CD4-positive, alpha-beta T cell treated with Interleukin-15 for 1 hour (primary cell): ENCODE measurements at places on chromosomes 2 and 18.

DNA sequence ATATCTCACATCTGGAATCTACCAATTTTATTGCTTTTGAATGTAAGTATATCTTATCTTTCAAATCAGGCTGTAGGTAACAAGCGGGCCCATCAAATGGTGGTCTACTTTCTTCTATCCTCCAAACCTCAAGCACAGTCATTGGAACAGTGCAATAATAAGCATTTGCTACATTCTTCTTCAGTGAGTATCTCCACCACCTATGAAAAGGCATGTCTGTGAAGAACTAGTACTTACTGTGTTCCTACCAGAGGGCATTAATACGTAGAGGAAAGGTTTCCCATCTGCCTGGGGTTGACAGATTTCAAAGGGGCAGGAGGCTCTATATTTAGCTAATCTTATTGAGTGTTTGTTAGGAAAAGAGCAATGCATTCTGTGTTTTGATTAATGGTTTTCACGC, 411.1 kb downstream of the NCKAP5 start:
- no peak for DNase-seq

DNA sequence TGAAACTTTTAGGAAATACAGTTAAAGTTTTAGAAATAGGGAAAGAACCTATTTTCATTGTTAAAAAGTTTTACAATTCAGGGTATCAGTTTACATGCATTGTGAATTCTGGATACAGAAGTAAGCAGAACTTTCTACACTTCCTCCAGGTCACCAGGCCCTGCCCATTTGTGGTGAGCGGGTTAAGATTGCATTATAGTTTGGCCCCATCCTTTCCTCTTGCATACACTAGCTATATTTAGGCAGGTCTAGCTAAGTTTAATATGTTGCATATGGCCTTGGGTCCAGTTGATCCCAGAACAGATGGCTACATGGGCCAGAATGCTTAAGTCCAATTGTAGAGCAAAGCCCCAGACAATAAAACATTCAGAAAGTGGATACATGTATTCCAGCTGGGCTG, 4.8 kb downstream of the VWA3B start:
- peak; percentile 42 for DNase-seq

DNA sequence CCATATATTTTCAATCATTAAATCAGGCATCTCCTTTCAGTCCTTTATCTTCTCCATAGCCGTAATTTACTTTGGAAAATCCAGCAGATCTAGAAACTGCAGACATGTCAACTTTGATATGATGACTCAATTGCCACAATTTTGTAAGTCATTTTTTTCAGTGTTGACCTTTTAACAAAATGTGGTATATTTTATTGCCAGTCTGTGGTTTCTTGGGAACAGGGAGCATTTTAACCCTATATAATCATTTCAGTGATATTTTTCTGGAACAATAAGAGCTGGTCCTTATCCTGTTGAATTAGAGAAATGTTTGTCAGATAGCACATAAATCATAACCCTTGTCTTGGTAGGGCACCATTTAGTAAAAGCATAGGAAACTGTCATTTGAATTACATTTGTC, 90.9 kb upstream of the UBXN4 start:
- no peak for DNase-seq

DNA sequence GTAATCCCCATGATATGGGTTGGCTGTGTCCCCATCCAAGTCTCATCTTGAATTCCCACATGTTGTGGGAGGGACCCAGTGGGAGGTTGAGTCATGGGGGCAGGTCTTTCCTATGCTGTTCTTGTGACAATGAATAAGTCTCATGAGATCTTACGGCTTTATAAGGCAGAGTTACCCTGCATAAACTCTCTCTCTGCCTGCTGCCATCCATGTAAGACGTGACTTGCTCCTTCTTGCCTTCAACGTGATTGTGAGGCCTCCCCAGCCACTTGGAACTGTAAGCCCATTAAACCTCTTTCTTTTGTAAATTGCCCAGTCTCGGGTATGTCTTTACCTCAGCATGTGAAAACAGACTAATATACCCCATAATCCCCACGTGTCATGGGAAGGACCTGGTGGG, 61.9 kb upstream of the LDAH start:
- no peak for DNase-seq

DNA sequence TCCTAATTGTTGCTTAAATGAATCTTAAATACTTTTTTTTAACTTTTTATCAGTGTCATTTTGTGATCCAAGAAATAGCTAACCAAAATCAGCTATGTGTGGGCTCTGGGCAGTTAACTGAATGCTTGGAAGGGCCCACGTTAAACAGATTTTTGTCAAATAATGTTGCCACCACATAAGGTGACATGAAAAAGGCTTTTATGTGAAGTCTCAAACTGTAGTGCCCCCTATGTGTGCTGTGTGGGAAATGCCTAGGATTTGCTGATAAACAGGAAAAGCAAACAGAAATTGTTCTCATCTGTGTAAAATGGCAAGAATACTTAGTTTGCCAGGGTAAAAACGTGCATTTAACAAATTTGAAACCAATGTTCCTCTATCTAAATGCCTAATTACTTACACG, 242.2 kb downstream of the ZNF516 start:
- DNase-seq, result no peak

- peak; percentile 59 for DNase-seq
Measured at GRCh38 chr2:172465417-172466334, 38.3 kb downstream of the ITGA6 start.

- no peak for DNase-seq
Measured at GRCh38 chr2:10009811-10010781, 33.3 kb upstream of the KLF11 start.

DNA sequence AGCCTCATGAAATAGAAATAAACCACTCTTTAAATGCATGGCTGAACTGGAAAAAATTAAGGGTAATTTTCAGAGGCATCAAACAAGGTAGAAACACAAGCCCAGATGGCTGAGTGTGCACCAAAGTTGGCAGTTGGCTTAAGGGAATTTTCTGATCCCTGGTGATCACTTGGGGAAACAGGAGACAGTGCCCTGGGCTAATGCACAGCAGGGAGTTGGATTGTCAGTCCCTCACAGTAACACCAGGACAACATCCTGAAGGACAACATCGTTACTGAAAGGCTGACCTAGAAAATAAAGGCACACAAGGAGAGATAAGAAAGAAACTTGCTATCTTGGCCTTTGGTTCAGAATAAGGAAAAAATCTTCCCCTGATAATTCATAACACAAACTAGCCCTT, 417.0 kb downstream of the SLC4A3 start:
- DNase-seq, result no peak

DNA sequence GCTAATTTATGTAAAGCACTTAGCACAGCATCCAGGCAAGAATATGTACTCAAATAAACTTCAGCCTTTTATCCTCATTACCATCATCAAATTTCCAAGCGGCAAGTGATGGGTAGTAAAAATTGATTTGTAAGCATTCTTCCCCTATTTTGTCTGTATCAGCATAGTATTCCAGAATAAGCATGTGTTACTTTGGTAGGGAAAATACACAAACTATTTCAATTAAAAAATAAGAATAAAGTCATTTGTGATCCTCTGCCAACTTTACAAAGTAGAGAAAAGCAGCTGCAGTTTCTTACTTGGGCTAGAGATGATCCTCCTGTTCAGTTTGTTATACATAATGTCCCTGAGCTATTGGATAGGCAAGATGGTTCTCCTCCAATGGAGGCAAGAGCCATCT, 493.2 kb downstream of the ZEB2 start:
- DNase-seq, result no peak

DNA sequence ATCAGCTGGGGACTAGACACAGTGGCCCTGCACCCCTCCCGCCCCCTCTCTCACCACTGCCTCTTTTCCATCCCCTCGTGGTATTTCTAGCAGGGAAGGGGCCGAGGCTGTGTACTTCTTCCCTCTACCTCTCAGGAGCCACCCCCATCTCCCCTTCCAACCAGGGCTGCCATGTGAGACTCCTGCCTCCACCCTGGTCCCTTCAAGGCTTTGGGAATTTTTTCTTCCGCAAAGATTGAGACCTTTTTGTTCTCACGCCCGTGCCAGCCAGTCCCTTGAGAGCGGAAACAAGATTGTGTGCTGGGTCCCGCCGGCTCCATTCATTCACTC, 39.1 kb downstream of the LPIN1 start:
- DNase-seq, result no peak

DNA sequence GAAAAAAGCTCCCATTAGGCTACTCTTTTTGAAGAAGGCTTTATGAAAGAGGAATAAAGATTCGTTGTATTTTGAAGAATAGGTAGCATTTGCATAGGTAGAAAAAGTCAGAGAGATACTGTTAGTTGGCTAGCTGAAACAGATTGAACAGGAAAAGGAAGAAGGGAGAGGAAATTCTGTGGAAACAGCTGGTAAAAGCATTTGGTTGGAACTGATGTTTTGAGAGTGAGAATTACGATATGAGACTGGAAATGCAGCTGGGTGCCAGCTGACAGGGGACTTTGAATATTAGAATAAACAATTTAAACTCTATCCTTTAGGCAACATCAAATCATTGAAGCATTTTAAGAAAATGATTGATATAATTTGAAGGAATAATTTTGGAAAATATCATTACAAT, 96.7 kb upstream of the CNTNAP5 start:
- no peak for DNase-seq

- DNase-seq, result no peak
Measured at GRCh38 chr2:105768961-105769452, 24.3 kb downstream of the NCK2 start.

DNA sequence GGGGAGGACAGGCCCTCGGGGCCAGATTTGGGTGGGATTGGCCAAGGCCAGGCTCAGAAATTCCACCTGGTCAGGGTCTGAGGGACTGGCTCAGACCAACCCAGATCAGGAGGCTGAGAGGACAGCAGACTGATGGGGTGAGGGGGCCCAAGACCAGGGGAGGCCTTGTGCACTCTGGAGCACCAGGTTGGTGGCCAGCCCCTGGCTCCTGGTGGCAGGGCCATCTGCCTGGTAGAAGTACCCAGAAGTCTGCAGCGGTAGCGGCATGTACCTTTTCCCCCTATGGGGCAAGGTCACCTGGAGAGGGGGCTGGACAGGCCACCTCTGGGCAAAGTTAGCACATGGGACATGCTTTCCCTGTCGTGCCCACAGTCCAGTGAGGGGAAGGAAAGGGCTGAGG, 21.2 kb upstream of the ODC1 start:
- no peak for DNase-seq

GRCh38 chr2:234983011-234983726, 31.4 kb downstream of the SH3BP4 start:
- no peak for DNase-seq

DNA sequence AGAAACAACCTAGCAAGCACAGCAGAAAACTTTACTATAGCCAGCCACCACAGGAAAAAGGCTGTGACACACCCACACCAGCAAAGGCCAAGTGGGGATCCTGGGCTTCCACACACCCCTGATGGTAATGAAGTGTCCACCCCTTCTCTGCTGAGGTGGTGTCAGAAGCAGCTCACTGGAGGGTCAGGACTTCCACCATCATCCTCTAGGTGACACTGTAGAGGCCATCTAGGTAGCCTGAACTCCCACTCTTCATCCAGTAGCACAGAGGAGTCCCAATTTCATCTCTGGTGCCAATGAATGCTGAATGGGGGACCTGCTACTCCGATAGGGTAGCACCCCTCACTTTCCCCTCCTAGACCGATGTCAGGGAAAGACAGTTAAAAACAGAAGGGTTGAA, 1544.4 kb downstream of the LRP1B start:
- DNase-seq, result no peak

DNA sequence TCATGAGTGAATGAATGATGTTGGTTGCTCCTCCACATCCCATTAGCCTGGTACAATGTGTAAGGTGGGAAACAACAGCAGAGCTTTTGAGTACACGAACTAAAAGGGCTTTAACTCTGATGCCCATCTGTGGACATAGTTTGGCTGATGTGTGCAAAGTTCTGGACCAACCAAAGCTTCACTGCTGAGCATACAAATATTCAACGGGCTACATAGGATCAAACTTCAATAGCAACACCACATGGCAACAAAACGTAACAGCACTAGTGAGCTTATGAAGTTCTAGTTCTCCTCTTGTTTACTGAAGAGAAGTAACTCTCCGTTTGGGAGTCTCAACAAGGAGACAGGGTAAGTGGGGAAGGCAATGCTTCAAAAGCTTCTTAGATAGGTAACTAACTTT, 20.4 kb downstream of the STAM2 start:
- no peak for DNase-seq

DNA sequence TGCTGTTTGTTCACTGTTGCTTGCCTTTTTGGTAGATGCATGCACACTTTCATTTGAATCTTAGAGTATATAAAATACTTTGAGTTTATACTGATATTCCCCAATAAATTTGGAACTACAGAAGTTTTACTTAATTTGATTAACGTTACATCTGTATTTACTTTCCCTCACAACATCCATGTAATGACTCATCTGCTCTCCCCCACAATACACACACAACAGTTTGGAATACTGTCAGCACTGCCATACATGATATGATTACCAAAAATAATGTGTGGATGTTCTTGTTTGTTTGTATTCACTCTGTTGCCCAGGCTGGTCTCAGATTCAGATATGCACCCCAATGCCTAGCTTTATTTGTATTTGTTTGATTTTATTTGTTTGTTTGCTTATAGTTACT, 144.2 kb downstream of the WDR7 start:
- no peak for DNase-seq

- DNase-seq, result no peak
Measured at GRCh38 chr2:105179469-105180372, 61.8 kb upstream of the GPR45 start.

DNA sequence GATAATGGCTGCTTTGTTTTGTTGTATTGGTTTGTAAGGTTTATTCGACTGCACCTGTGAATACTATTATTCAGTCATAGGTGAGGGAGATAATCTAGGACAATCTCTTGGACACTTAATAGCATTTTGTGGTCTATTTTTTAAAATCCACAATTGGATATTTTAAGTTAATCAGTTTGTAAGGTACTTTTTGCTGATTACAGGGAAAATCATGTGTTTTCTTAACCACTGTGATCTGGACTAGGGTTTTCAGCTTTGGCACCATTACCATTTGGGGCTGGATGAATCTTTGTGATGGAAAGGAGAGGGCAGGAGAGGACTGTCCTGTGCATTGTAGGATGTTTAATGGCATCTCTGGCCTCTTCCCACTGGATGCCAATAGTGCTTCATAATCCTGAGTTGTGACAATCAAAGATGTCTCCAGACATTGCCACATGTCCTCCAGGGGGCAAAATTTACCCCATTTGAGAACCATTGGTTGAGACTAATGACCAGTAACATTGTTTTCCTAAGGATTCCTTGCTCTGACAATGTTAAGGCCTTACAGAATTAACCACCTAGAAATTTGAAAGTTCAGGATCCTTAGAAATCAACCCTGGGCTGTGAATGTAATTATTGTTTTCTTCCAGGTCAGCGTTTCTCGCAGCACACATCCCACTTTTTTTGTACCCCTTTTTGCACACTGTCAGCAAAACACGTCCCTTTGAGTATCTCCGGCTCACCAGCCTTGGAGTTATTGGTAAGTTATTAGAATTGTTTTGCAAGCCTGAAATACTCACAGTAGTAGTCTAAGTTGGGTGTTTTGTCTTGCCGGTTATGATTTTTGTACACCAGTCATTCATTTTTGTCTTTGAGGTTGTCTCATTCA, 15.6 kb downstream of the CNOT9 start:
- DNase-seq, result no peak
